ENCODE measurements at places on chromosomes 4 and X.
A peak's percentile ranks its signal among the peaks of the same experiment; 100 is the strongest.

GRCh38 chr4:98352396-98352795 lies 91.2 kb downstream of the RAP1GDS1 start:
- no peak for DNase-seq

GRCh38 chr4:104969394-104970082 lies 177.1 kb upstream of the TET2 start:
- DNase-seq = no peak

- no peak for DNase-seq
Measured at GRCh38 chrX:7115557-7115956, 32.0 kb upstream of the STS start.

DNA sequence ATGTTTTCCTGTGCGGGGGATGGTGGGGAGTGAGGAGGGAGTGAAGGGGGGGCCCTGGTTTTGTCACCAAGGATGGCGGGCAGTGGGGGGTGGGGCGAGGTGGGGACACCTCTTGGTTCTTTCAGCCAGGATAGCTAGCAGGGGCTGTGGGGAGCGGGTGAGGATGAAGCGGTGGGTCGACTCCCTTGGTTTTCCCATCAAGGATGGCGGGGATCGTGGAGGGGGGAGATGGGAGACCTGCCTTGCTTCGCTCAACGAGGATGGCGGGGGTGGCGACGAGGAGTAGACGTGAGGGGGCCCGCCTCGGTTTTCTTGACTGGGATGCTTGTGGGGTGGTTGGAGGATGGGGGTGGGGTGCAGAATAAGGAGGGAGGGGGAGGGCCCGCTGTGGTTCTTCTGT lies 643 bp downstream of the FHL1 start:
- no peak for DNase-seq

- peak; percentile 19 for DNase-seq
Measured at GRCh38 chr4:76850010-76850441, 47.9 kb downstream of the SOWAHB start.

GRCh38 chr4:88731381-88731780 lies 33.8 kb upstream of the NAP1L5 start:
- DNase-seq = no peak

DNA sequence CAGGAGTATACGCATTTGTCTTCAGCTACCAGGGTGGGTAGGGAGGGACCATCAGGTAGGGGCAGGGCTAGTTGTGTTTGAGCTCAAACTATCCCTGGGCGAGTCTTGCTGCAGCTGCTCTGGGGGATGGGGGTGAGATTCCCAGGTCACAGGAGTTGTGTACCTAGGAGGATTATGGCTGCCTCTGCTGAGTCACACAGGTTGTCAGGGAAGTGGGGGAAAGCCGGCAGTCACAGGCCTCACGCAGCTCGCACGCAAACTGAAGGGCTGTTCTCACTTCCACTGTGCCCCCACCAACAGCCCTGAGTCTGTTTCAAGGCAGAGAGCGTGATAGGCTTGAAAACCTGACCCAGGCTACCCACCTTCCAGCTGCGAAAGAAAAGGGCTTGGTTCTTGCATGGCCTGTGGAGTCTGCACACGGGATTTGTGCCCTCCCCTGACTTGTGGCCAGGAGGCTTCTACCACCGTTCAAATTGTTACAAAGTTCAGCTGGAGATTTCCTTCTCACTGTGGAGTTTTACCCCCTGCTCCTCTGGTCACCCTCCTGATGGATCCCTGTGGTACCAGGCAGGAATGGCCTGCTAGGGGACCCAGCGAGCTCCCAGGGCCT lies 63.8 kb downstream of the ARFIP1 start:
- DNase-seq = no peak

- DNase-seq = no peak
Measured at GRCh38 chrX:104391906-104392305, 137.2 kb upstream of the ESX1 start.

DNA sequence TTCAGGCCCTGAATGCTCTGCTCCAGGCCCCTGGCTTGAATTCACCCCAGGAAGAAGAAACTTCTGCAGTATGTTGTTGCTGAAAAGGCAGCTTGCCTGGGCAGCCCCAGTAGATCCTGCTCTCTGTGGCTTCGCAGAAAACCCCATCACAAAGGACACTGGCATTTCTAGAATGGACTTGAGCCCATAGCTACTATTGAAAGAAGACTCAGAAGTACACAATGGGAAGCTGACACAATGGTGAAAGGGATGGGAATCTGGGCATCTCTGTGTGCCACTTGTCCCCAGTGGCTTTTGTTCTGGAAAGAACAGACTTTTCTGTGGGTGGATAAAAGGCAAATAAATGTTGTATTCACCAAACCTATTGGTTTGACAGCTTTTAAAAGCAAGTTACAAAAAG lies 67.4 kb upstream of the SCML1 start:
- DNase-seq = no peak

DNA sequence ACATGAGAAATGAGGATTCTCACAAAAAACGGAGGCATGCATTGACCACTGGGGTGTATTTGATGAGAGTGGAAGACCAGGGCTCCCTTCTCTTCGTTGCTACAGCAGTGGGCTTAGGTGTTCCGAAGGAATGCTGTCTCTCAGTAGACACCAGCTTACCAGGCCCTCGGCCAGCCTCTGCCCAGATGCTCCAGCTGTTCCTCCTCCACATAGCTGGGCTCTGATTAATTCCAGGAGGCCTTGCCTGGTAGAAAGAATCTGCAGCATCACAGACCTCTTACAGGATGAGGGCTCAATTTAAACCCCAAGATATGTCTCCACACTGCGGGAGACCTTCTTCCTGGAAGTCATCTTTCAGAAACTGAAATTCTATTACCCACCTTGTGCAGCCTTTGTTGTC lies 346.6 kb upstream of the TENM3 start:
- DNase-seq = no peak

DNA sequence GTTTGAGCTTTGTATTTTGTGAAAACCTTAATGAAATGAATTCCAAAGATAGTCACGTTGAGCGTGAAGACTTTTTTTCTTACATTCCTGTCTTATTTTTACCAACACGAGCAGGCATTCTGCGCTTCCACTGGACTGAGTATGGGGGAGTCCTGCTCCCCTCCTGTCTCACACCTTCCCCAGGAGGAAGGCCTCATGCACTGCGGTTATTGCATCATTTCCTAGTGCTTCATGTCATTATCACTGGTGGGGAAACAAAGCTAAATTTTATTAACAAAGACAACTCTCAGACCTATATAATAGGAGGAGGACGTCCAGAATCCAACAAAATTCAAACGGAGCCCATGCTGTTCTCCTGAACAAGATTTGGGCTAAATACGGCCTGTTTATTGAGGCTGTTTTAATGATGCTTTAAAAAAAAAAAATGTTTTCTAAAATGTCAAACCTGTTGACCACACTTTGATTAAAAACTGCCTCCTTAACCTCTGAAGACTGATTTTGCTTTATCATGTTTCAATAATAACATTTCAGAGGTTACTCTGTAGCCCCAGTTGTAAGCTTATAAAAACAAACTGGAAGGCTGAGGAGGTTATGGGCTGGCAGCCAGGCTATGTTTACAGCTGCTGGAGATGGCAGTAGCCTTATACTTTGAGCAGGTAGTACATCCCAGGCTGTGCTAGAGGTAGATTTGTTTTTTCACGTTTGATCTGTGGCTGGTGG lies 118.0 kb downstream of the SOWAHB start:
- no peak for DNase-seq

GRCh38 chrX:153727123-153727931 lies 2.7 kb downstream of the ABCD1 start:
- no peak for DNase-seq

GRCh38 chr4:157791236-157791635 lies 381.6 kb downstream of the GASK1B start:
- no peak for DNase-seq

DNA sequence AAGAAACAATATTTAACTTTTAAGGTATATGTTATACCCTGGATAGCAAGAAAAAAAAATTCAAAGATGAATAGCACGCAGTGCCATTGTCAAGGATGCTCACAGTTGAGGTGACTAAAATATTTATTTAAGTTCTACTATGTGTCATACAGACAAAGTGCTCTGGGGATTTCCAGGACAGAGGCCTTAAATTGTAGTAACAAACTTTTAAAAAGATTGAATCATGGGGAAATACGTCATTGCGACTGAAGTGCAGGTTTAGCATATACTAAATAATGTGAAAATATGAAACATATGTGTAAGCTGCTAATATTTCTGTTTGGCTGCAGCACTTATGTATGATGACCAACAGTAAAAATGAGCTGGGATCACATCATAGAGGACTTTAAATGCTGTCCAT lies 748.0 kb upstream of the PCDH7 start:
- DNase-seq = no peak

GRCh38 chr4:47567511-47567910 lies 82.4 kb downstream of the ATP10D start:
- DNase-seq = no peak

- DNase-seq = peak; percentile 27
Measured at GRCh38 chr4:140052050-140052449, 101.9 kb downstream of the MAML3 start.

GRCh38 chrX:144275367-144275766 lies 391.5 kb downstream of the UBE2NL start:
- no peak for DNase-seq
